WTC11 (cell line): ENCODE measurements at places on chromosomes 3 and 15. TPM values are rescaled to one million over a fixed set of nuclear protein-coding genes. Genes with fewer than 3 reads are reported as not detected.

DNA sequence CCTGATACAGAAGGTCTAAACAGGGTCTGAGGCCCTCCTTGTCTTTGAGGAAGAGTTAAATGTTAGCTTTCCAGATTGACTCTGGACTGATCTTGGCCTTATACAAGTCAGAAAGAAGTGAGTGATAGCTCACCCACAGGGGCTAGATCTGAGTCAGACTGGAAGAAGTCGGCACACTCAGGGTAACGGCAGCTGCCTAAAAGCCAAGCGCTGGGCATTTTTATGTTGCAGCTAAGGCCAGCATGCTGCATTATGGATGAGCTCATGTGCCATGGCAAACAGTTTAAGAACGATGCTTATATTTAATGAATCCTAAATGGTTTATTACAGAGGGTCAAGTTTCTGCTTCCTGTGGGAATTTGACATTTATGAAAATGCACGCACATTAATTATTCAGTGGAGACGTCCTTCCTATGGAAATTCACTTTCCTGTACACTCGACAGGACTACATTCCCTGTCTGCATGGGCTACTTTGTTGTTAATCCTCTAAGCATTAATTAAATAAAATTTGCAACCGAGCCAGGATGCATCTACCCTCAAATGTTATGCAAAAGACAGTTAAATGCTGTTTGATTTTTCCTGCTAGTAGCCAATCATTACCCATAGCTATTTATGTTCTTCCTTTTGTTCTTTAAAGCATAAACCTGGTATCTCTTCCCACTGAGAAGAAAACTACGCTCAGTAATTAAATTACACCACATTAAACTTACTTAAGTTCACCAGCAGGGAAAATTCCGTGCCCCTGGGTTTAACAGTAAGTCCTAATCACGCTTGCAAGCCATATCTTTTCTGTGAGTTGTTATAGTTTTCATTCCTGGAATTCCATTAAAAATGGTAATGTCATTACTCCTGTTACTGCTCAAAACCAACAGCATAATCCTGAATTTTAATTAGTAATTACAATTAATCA lies 762.7 kb upstream of the CFAP20DC start:
- no peak for DNase-seq
- H3K27ac ChIP-seq, result no peak overlapping the region
- H3K27me3 ChIP-seq, result peaks cover 79% of the 10 kb centered on the region
- no peaks in the 10 kb centered on the region for H3K36me3 ChIP-seq
- no peak overlapping the region for H3K4me3 ChIP-seq
- peaks cover 61% of the 10 kb centered on the region for H3K4me1 ChIP-seq

DNA sequence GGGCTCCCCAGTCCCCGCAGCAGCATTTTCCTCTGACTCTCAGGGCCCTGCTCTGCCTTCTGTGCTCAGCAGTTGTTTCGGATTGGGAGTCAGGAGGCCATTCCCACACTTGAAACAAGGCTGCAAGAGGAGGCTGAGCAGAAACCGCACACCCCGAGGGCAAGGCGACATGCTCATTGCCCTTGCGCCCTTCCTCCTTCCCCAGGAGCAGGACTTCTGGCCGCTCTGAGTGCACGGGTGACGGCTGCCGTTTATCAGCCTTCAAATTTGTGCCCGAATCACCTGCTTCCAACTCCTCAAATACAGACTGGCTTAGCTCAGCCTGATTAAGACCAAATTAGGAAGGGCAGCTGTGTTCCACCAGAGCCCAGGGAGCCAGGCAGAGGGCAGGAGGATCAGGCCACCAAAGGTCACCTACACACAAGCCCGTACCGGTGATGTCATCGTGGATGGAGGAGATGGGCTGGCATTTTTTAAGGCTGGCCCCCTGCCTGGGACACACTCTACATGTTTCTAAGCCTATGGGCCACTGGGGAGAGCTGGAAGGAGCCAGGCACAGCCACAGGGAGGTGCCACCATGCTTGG lies 38.1 kb downstream of the TM2D3 start:
- H3K4me3 ChIP-seq, result no peak overlapping the region
- H3K27ac ChIP-seq, result no peak overlapping the region
- DNase-seq, result no peak
- H3K4me1 ChIP-seq, result peaks cover 28% of the 10 kb centered on the region
- peaks cover 14% of the 10 kb centered on the region for H3K27me3 ChIP-seq

The LRTM1 gene
- not detected in 3 replicates for total RNA-seq

DNA sequence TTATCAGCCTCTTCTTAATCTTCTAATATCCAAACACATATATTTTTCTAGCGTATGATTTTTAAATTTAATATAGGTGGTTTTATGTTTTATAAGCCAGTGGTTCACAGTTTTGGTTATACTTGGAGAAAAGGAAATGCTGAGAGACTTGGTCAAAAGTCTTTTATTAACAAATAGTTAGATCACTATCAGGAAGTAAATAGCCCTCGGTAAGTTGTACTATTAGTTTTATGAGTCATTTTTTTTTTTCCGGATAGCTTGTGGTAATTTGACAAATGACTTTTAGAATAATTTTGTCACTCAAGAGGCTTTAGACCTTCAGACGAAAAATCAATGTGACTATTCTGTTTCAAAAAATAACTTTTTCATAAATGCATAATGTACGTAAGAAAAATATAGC lies 232.2 kb upstream of the ROBO1 start:
- no peak overlapping the region for H3K27ac ChIP-seq
- no peaks in the 10 kb centered on the region for H3K4me1 ChIP-seq
- no peak overlapping the region for H3K4me3 ChIP-seq
- H3K27me3 ChIP-seq, result no peaks in the 10 kb centered on the region
- H3K36me3 ChIP-seq, result 0 out of 2 replicates have a peak, but pooled peaks cover 3% of the 10 kb centered on the region

The OR5K4 gene
- total RNA-seq, result not detected in 3 replicates

- no peak for DNase-seq
- H3K4me3 ChIP-seq, result no peak overlapping the region
- H3K27ac ChIP-seq, result no peak overlapping the region
These were observed 28.3 kb upstream of the ADCY5 start for GRCh38 chr3:123476967-123477750.

GRCh38 chr15:59611276-59612260 lies at the start of gene GCNT3:
TSS of gene GCNT3 (plus strand) at chr15:59611783. CDS start at chr15:59618239, 6,456 bp downstream.
- no peak within 1 kb of the TSS for H3K27ac ChIP-seq
- H3K4me1 ChIP-seq, result peaks cover 10% of the 10 kb centered on the region
- H3K36me3 ChIP-seq, result peaks cover 2% of the 10 kb centered on the region; the same call in 1 of the 2 replicates
- no peak for DNase-seq
- peaks cover 14% of the 10 kb centered on the region for H3K27me3 ChIP-seq
- H3K4me3 ChIP-seq, result no peak within 1 kb of the TSS

- no peaks in the 10 kb centered on the region for H3K27me3 ChIP-seq
- H3K27ac ChIP-seq, result no peak overlapping the region
- peaks cover 2% of the 10 kb centered on the region; the same call in 1 of the 2 replicates for H3K4me1 ChIP-seq
- no peaks in the 10 kb centered on the region for H3K36me3 ChIP-seq
- no peak overlapping the region for H3K4me3 ChIP-seq
These were observed 523.6 kb downstream of the NTRK3 start for GRCh38 chr15:87732976-87733375.

GRCh38 chr3:198079771-198080520 lies 119.9 kb downstream of the LMLN start:
- H3K36me3 ChIP-seq, result peaks cover 4% of the 10 kb centered on the region; the same call in 1 of the 2 replicates
- peaks cover 85% of the 10 kb centered on the region for H3K27me3 ChIP-seq
- H3K4me3 ChIP-seq, result peak overlapping the region; percentile 72
- peaks cover 8% of the 10 kb centered on the region; the same call in 1 of the 2 replicates for H3K4me1 ChIP-seq
- DNase-seq, result peak; percentile 46

DNA sequence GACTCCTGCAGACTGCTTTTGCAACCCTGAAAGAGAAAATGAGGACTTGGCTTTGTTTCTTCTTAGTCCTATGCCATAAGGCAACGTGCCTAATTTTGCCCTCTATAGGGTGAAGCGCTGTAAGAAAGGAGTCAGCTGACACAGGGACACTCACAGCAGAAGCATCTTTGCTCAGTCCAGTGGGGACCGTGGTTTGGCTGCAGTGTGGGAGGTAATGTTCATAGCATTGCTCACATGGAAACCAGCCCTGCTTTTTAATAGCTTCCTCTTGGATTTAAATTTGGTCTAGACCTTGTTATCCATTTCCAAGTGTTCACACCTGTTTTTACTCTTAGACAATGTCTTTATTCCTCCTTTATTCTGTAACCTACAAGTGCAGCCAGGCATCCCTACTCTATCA lies 1032.1 kb downstream of the NTRK3 start:
- no peaks in the 10 kb centered on the region for H3K27me3 ChIP-seq
- no peak for DNase-seq
- H3K4me3 ChIP-seq, result no peak overlapping the region
- H3K4me1 ChIP-seq, result peaks cover 6% of the 10 kb centered on the region; the same call in 1 of the 2 replicates

The MYH15 gene
- total RNA-seq, result 0.09 to 0.16 TPM (median 0.14 TPM) in 3 replicates
